Breast epithelium (tissue), 4 donors: ENCODE measurements at places on chromosomes 3 and 15. TPM values are rescaled to one million over a fixed set of nuclear protein-coding genes. Genes with fewer than 3 reads are reported as not detected.
A peak's percentile ranks its signal among the peaks of the same experiment; 100 is the strongest.

KIF23 gene
- total RNA-seq, result 1.6 TPM

MAP2K5 gene
- 15.1 TPM for total RNA-seq

GTPBP8 gene
- 32.8 TPM for total RNA-seq

GPR62 gene
- total RNA-seq, result 0.16 TPM

ESYT3 gene
- total RNA-seq, result 4.2 TPM

WDR72 gene
- total RNA-seq, result 0.66 TPM

CLDN18 gene
- not detected for total RNA-seq

PLA2G4E gene
- total RNA-seq, result not detected

ITIH3 gene
- total RNA-seq, result 0.88 TPM

PPM1L gene
- 12.8 TPM for total RNA-seq

DNA sequence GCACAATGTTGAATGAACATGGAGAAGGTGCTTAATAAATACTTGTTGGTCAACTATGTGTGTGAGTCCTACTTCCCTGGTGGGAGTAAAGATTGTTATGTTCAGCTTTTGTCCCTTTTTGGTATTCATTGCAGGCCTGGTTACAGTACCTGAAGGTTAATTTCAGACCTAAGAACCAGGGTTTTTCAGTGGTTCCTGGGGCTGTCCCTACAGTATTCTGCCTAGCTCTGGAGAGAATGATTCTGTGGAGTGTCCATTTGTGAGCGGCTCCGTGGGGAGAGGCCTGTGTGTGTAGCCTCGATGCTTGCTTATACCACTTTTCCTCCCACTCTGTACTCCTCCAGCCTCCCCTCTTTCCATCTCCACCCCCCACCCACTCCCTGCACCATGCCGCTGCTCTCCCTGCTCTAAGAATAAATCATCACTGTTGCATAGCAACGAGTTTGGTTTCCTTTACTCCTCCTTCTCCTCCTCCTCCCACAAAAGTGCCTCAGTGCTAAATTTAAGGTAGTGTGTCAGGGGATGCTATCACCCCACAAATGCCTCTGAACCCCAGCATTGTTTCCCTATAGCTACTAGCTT lies 150.6 kb upstream of the ROPN1 start:
- DNase-seq, result no peak

DNA sequence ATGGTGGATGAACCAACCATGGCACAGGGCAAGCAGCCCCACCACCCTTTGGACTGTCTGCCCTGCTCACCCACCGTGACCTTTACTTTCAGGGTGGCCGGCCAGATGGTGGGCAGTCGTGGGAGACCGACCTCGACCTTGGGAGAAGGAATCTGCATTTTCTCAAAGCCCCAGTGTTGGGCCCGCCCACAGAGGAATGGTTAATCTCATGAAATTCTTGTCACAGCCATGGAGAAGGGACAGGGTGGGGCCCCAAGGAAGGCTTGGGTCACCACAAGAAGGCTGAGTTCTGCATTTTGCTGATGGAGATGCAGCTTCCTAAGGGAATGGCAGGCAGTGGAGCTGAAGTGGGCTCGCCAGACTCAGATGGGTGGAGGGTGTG lies 2.9 kb downstream of the PLXND1 start:
- DNase-seq, result no peak

- DNase-seq, result no peak
Observed at GRCh38 chr15:34259566-34259965, 34.8 kb downstream of the EMC4 start.

- no peak for DNase-seq
Observed at GRCh38 chr3:16355828-16356227, 90.8 kb downstream of the OXNAD1 start.

GRCh38 chr3:44021651-44022594 lies 219.8 kb upstream of the TOPAZ1 start:
- no peak for DNase-seq

DNA sequence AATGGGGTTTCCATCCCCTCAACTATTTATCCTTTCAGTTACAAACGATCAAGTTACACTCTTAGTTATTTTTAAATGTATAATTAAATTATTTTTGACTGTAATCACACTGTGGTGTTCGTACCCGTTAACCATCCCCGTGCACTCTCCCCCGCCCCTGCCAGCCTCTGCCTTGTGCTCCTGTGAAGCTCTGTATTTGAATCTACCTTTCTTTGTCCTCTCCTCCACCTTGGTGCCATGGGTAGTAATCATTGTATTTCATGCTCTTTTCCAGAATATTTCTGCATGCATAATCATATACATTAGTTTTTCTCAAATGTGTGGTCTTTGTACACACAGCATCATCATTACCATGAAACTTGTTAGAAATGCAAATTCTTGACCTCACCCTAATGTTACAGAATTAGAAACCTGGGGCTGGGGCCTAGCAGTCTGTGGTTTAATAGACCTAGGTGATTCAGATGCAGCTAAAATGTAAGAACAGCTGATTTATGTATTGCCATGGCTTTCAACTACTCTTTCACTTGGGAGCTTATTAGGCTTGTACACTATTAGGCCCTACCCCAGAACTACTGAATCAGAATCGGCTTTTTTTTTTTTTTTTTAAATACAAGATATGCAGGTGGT lies 91.5 kb downstream of the STT3B start:
- DNase-seq, result no peak

- DNase-seq, result no peak
Observed at GRCh38 chr15:37090543-37091175, 9.7 kb downstream of the MEIS2 start.

GRCh38 chr15:46576646-46577395 lies 942.0 kb downstream of the SQOR start:
- DNase-seq, result no peak

DNA sequence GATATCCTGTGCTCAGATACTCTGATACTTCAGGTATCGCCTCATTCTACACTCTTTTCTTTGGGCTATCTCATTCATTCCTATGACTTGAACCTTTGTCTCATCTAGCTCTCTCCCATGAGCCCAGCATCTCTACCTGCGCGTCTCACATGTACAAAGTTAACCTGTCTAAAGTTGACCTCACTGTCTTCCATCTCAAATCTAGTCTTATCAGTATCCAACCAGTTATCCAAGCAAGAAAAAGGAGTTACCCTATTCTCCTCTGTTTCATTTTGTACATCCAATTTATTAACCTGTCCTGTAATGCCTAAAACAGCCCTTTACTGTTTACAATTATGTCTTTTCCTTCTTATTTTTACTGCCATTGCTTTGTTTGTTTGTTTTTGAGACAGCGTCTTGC lies 134.2 kb downstream of the GREM1 start:
- DNase-seq, result no peak

GRCh38 chr15:74807282-74807681 lies 5.4 kb upstream of the LMAN1L start:
- DNase-seq, result no peak

DNA sequence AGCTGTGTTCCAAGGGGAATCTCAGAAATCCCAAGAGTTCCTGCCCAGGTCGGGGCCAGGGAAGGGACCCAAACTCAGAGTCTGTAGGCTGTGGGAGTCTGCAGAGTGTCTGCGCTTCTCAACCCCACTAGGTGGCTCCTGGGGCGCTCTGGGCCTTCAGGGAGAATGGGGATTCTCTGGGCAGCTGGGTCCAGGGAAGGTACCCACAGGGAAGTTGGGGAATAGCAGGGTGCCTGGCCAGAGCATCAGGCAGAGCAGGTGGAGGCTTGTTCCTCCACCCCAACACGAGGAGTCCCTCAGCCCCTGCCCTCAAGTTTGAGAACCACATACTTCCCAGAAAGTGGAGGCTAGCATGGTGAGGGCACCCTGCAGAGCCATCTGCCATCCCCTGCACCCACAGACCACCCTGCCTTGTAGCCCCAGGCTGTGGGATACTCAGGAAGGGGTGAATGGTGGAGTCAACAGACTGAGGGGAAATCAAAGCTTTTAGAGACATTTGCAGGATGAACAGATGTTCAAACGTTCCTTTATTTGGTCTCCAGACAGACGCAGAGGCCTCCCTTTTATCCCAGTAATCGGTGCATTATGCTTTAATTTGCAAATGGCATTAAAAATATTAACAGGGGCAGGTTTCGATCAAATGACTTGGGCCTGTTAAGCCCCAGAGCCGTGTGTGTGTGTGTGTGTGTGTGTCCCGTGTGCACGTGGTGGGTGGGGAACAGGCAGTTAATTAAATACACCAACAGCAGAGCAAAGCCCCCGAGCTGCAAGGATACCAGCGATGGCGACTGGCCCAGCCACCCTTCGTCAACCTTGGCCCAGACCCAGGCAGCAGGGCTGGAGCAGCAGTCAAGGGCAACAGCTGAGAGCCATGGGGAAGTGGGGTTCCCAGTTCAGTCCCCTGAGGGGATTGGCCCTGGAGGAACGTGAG lies 57.7 kb downstream of the DNAJB8 start:
- no peak for DNase-seq

DNA sequence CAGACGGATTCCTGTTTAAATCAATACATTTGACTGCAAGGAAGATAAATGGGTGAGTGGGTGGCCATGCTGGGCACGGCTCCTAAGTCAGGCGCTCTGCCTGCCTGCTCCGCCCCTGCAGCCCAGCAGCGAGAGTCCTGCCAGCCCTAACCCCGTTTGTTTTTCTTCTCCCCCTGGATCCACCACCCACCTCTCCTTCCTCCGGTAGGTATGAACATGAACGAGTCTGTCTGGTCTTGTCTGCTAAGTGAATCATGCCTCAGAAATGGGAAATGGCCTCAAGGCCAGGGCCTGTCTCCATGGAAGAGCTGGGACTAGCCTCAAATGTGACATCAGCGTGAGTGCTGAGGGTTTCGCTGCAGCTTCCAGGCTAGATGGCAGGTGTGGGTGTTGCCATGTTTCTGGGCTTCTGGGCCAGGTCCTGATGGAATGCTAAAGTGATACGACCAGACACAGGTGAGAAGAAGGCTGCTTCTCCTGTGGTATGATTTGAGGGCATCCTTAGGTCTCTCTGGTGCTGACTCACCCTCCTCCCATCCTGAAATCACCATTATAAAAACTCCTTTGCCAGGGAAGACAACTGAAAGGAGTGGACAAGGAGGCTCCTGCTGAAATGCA lies 5.6 kb upstream of the FEM1B start:
- peak; percentile 96 for DNase-seq

GRCh38 chr3:111738238-111738637 lies 120.8 kb upstream of the PHLDB2 start:
- no peak for DNase-seq

DNA sequence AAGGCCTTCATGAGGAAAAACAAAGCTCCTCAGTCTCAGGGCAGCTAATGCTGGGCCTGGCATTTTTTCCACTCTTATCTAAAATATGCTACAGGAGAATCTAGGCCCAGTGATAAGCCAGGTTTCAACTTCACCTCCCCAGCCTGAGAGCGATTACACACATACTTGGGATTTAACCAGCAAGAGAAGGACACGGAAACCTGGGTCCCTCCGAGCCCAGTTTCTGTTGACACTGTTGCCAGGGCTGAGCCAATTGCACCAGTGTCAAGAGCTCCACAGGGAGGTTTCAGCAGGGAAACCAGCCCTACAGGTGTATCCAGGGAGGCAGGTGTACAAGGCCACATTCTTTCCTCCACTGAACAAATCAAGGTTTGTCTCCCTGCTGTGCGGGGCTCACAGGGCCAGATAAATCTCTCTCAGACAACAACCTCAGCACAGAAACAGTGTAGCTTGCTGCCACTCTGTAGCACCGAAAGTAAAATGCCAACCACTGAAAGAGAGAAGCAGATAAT lies 85.4 kb downstream of the MAGI1 start:
- DNase-seq, result peak; percentile 88

- no peak for DNase-seq
Observed at GRCh38 chr3:23004971-23005370, 198.2 kb upstream of the UBE2E2 start.

DNA sequence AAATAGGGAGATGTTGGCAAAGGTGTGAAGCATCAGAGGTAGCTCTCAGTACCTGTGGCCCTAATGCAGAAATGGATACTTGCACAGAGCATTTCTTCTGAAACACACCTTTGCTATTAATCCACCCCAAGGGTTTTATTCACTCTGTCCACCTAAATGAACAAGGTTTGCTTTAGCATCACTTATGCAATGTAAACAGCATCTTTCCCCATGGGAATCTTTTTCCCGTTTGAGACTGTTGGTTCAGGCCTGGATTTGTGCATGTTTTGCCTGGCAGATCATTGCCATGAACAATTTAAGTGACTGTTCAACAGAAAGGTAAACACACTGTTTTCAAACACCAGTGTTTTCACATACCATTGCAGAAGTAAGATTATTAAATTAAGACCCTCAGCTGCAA lies 508.3 kb downstream of the SOX2 start:
- no peak for DNase-seq

- no peak for DNase-seq
Observed at GRCh38 chr3:38022301-38022700, 7.1 kb downstream of the PLCD1 start.

GRCh38 chr3:56693750-56694149 lies 10.7 kb upstream of the TASOR start:
- no peak for DNase-seq

DNA sequence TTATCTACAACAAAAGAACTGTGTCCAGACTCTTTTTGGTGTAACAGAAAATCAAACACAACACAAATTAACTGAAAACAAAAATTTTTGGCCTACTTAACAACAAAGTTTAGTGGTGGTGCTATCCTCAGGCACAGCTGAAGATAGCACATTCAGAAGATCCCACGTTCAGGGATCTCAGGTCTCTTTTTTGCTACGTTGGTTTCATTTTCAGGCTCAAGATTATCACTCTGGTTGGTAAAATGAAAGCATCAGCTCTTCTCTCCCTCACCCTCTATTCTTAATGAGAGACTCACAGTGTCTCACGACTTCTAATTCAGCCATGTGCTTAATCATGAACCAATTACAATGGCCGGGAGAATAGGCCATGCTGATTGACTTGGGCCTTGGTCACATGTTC lies 146.9 kb upstream of the PTPRG start:
- no peak for DNase-seq

GRCh38 chr15:33279613-33280205 lies 31.1 kb upstream of the RYR3 start:
- DNase-seq, result no peak

DNA sequence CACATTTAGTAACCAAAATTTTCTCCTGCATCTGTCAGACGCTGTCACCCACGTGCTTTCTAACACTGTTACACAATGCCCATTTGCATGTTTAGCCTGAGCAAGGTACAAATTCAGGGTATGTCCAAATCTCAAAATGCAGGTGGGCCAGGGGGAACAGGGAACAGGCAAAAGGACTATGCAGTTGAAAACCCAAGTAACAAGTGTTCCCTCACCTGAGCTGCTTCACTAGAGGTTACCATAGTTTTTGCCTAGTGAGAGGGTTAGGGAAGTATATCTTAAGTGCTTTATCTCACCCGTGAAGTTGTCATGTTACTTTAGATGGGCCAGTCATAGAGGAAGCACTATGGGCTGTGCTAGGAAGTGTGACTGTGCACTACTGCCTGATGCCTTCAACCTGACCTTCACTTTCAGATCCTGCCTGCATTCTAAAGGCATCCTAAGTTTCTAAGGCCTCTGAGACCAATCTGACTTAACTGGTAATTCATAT lies 6.0 kb upstream of the TMEM87A start:
- no peak for DNase-seq

- no peak for DNase-seq
Observed at GRCh38 chr15:40582726-40583246, 11.3 kb upstream of the KNL1 start.

- no peak for DNase-seq
Observed at GRCh38 chr3:190671658-190672057, 157.8 kb downstream of the IL1RAP start.

GRCh38 chr15:49814709-49815108 lies 193.9 kb downstream of the DTWD1 start:
- DNase-seq, result no peak
